ENCODE measurements at places on chromosomes 5 and 9.
A peak's percentile ranks its signal among the peaks of the same experiment; 100 is the strongest.

DNA sequence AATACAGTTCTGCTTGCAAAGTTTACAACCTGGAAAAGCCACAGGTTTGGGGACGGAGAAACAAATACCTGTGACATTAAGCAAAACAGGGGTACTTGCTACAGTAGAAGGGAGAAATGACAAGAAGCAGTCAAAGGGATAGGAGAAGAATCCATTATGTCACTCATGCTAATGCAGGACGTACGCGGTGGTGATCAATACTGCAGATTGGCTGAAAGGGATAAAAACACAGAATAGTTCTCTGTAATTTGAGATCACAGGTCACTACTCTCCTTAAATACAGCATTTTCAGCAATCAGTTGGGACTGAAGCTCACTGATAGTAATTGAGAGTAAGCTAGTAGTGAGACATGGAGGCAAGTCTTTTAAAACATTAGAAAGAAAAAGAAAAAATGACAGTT, 130.3 kb upstream of the MTAP start:
- no peak for DNase-seq

- no peak for DNase-seq
Measured at GRCh38 chr9:107136296-107136695, 146.8 kb upstream of the RAD23B start.

DNA sequence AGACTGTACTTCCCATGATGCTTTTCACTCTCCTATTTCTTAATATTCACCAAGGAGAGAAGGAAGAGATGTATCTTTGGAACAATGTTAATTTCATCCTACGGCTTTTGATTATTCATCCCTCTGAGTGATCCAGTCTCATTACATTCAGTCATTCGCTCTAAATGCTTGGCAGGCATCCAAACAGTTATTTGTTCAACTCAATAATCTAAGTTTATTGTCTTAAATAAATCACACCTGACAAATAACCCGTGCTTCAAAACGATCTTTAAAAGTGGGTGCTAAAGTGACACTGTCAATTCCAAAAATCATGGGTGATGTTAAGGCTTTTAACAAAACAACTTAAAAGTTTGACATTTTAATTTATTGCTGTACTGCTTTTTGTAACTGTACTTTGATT, 233.1 kb downstream of the RASEF start:
- DNase-seq, result no peak

DNA sequence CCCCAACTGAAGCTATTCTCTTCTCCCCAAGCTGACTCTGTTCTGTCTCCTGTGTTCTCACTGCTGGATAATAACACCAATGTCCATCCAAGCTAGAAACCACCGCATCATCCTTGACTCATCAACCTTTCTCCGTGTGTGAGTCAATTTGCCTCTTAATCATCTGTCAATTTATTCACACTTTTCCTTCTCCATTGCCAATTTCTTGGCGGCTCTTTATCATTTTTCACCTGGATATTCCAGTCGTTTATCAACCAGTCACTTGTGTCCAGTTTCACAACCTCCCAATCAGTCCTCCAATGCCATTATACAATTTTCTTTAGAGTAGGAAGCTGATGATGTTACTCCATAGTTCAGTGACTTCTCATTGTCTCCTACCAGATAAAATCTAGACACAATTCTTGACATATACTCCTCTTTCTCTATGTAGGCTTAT, 45.4 kb upstream of the LIFR start:
- no peak for DNase-seq

- DNase-seq, result no peak
Measured at GRCh38 chr9:119667916-119668315, 298.7 kb upstream of the BRINP1 start.

DNA sequence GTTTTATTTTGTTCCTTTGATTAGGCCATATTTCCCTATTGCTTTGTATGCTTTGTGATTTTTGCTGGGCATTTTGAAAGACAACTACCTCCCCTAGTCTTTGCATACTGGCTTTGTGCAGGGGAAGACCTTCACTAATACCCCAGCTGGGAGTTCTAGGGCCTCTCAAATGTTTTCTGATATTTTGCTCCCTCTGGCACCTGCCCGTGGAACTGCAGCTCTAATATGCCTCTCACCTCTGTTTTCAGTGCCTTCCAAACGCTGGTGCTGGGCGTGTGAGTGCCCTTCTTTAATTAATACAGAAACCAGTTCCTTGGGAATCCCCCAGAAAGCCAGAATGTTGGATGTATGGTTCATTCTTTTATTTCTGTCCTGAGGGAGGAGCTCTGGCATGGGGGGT, 204.5 kb downstream of the COMMD10 start:
- DNase-seq, result no peak

DNA sequence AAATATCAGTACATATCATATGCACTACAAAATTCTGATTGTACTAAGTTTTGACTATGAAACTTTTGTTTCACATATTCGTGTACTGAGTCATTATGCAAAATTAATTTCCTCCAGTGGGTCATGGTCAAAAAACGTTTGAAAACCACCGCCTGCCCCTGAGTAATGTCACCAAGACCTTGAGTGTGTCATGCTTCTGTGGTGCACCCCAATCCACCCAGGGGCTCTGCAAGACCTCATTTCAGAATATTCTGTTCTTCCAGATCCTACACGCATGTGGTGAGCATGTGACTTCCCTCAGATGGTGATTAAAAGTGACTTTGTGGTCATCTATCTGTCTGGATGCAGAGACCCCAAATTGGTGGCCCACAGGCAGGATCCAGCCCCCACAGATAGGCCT, 31.0 kb downstream of the ABLIM3 start:
- DNase-seq, result no peak

- DNase-seq, result no peak
Measured at GRCh38 chr5:168413062-168413461, 73.2 kb upstream of the RARS1 start.

DNA sequence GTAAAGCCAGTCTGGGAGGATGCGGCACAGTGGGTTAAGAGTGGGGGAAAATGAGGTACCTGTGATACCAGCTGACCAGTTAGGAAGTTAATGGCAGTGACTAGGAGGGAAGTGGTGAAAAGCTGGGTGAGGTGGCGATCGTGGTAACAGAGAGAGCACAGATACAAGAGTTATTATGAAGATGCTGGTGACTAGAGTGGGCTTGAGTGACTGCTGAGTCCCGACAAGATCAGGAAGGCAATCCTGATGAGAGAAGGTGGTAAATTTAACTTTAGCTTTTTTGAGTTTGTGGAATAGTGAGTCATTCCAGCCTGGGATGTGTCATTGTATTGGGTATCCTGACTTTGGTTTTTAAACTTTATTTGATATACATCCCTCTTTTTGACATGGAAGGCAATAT, 38.8 kb downstream of the CMYA5 start:
- no peak for DNase-seq

DNA sequence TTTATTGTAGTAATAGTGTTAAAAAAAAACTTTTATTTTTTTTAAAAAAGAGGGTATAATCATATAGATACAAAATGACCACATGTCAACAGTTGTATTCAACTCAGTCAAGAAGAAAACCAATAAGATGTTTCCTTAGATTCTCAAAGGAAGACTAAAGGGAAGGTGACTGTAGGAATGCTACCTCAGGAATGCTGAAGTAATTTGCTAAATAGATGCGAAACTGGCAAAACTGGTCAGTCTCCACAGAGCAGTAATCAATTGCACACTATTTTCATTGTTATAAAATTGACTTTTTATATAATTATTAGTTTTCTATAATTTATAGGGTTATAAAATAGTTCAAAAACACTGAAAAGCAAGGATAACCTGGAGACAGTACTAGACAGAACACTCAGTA, 204.8 kb downstream of the GABRG2 start:
- no peak for DNase-seq

GRCh38 chr5:122153230-122153629, 23.9 kb downstream of the ZNF474 start:
- no peak for DNase-seq

GRCh38 chr9:133371261-133371711, 4.6 kb downstream of the SURF4 start:
- DNase-seq, result peak; percentile 48

GRCh38 chr9:110188991-110189390, 19.0 kb downstream of the C9orf152 start:
- no peak for DNase-seq

DNA sequence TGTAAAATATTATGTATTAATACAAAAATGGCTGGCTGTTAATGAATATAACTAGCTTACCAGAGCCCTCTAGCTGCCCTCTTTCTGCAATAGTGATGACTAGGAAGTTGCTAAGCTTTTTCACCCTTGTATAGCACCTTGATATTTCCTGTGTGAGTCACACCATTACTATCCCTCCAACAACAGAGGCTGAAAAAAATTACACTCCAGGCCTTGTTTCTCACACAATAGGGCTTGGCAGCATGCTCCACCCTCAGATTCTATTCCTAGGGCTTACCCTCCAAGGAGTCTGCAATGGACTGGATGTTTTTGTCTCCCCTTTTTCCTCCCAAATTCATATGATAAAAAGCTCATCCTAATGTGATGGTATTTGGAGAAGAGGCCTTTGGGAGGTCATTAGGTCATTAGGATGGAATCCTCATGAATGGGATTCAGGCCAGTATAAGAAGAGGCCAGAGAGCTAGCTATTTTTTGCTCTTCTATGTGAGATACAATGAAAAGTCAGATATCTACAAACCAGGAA, 184.6 kb upstream of the MAP1B start:
- no peak for DNase-seq

DNA sequence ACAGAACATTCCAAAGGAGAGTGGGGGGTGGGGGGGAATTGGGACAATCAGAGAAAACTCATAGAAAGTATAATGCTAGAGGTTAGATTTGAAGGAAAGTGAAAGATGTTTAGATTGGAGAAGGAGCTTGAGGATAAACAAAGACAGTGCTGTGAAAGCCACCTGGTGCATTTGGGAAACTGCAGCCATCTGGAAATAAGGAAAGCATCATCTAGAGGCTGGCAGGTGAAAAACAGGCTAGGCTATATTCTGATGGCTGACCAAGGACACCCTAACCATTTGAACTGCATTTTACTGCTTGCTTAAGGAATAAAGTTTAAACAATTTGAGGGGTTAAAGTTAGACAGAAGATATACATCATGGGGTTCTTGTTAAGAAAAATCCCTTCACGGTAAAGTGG, 296.4 kb downstream of the CETN3 start:
- DNase-seq, result no peak

GRCh38 chr5:32779754-32780415, 68.8 kb downstream of the NPR3 start:
- no peak for DNase-seq

DNA sequence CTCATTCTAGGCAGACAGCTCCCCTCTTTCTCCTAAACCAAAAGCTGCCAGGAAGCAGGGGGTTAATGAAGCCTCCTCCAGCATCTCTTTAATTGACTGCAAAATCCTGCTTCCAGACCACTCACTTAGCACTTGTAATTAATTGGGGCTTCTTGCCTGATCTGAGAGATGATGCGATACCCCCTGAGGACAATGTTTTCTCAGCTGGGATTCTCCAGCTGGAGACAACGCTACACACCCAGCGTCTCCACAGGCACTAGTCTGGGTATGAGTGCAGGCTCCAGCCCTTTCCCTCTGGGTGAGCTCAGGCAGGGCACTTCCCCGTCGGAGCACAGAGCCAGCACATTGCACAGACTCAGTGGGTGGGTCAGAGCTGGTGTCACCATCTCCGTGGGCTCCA, 16.1 kb downstream of the CPLX2 start:
- DNase-seq, result no peak

DNA sequence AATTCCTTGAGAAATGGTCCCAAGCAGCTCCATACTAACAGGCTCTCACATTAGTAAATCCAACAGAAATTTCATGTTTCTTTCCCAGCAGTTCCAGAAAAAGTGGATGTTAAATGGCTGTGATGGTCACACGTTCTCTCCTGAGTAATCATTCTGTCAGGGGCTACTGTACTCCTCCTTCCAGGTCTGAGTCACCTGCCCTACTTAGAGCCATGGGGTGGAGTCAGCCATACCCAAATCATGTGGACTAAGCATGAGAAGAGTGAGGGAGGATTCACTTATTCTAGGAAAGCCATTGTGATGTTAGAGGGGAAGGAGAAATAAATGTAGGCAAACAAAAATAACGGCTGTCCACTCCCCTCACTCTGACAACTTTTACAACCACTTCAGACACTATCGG, 547.2 kb downstream of the CSNK1G3 start:
- no peak for DNase-seq

- DNase-seq, result no peak
Measured at GRCh38 chr5:137146402-137146890, 352.7 kb downstream of the SPOCK1 start.

DNA sequence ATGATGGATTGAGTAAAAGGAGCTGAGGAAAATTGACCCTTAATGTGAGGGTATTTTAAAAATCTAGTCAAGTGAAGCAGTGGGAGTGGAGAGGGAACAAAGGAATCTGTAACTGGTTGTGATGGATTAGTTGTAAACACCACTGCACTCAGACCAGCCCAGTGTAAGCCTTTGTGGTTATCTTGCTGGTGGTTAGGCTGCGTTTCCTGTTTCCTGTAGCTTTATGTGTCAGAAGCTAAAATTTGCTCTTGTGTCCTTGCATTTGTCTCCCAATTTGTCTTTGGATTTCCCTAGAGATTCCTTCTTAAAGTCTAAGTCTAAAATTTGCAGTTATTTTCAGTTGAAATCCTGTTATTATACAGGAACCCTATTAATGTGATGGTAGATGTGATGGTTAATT, 6.3 kb downstream of the IFNA21 start:
- DNase-seq, result no peak

- no peak for DNase-seq
Measured at GRCh38 chr9:107542411-107543157, 53.0 kb upstream of the KLF4 start.

- no peak for DNase-seq
Measured at GRCh38 chr5:157356576-157356975, 90.7 kb downstream of the CYFIP2 start.

DNA sequence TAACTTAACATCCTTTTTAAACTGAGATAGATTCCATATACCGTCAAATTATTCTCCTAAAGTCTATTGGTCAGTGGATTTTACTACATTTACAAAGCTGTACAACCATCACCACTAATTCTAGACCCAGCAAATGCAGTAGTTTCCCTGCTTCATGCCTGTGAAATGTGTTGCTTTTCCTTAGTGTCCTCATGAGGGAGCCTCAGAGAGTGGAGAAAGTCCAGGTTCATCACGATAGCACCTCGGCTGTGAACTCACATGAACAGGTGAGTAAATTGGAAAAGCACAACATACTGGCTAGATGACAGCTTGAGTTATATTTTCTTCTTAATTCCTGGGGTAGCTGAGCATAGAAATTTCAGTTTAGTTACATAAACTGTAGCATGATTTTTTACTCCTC, 653.7 kb downstream of the MTRR start:
- no peak for DNase-seq

DNA sequence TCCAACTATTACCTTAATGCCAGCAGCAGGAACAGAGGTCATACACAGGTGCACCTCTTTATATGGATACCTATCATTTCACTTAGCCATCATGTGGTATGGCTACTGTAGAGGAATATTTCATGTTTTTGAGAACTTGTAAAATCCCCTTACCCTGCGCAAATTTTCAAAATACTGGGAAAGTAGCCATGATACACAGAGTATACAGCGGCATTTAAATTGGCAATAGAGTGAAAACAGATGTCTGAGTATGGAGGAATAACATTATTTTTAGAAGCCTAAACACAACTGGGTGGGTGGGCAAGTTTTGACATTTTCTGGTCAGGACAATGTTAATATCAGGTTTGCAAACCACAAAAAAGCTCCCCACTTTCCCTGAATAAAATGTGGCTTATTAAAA, 109.5 kb downstream of the SMIM23 start:
- no peak for DNase-seq

Data from activated naive CD4-positive, alpha-beta T cell (primary cell).